ENCODE measurements at places on chromosomes 11 and 22.

- DNase-seq: no peak
Measured at GRCh38 chr11:113188371-113188834, 126.0 kb upstream of the TTC12 start.

GRCh38 chr11:83819931-83820549 lies 533.9 kb upstream of the CCDC90B start:
- DNase-seq: no peak

- peak; percentile 82 for DNase-seq
Measured at GRCh38 chr11:123580557-123581275, 73.7 kb downstream of the SCN3B start.

- no peak for DNase-seq
Measured at GRCh38 chr11:58576887-58577471, 1.3 kb upstream of the LPXN start.
